LoVo (cell line): ENCODE measurements at places on chromosomes 6 and 20.

GRCh38 chr20:58075586-58076345 lies 152.7 kb downstream of the ANKRD60 start:
- no peak for DNase-seq

GRCh38 chr6:129860908-129861665 lies at the start of gene TMEM244:
TMEM244 (minus strand) TSS chr6:129861315; CDS start chr6:129861188, 127 bp downstream.
- DNase-seq = no peak

DNA sequence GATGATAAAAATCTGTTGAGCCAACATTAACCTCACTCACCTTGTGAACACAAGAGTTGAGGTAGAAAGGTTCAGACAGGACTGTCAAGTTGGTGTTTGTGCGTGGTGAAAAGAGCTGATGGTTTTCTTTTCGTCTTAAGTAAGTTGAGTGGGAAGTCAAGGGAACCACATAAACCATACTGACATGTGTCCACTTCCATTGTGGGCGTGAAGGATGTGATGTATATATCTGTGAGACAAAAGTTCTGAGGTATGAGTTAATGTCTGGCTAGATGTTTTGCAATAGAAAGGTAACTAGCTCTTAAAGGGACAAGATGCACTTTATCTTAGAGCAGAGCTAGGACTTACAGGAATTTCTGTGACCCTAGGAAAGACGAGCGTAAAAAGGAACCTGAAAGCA lies 1272.1 kb upstream of the ADGRB3 start:
- DNase-seq = no peak

DNA sequence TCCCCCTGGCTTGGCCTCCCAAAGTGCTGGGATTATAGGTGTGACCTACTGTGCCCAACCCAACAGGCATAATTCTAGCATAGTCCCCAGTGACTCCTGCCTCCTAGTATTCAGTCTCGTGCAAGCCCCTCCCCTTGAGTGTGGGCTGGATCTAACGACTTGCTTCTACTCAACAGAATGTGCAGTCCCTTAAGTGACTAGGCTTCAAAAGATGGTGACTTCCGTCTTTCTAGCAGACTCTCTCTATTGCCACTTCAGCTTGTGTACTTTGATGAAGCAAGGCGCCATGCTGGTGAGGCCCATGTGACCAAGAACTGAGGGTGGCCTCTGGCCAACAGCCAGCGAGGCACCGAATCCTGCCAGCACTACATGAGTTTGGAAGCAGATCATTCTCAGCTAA lies 109.6 kb upstream of the TRAF3IP2 start:
- no peak for DNase-seq

DNA sequence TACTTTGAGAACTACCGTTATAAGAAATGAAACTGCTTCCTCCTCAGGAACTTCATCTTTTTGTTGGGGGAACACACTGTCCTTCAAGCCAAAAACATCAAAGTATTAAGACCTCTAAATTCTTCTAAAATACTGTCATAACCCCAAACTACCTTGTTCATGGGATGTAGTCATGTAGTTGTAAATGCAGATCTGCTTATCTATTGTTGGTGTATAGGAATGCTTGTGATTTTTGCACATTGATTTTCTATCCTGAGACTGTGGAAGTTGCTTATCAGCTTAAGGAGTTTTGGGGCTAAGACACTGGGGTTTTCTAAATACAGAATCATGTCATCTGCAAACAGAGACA lies 282.9 kb upstream of the RUNX2 start:
- DNase-seq = no peak
